Upper lobe of right lung (tissue), 1 donor: ENCODE measurements at places on chromosomes 5 and 9. TPM values are rescaled to one million over a fixed set of nuclear protein-coding genes. Genes with fewer than 3 reads are reported as not detected.
A peak's percentile ranks its signal among the peaks of the same experiment; 100 is the strongest.

DNA sequence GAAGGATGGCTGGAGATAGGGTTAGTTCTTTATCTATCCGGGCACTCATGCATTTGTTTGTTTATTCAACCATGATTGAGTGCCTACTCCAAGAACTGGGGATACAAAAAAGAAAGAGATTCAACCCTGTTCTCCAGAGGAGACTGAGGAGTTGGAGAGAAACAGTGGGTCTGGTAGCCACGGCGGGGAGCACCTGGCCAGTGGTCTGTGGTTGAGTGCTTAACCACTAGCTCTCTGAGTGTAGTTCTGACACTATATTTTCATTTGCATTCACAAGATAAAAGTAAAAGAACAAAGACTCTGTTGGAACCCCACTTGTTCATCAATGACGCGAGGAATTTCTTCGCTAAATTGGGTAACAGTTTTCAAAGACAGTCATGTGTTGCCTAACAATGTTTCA lies 295.5 kb upstream of the MSX2 start:
- no peak overlapping the region for H3K4me3 ChIP-seq
- no peaks in the 10 kb centered on the region for H3K4me1 ChIP-seq
- H3K27ac ChIP-seq, result no peak overlapping the region
- peaks cover 18% of the 10 kb centered on the region for H3K27me3 ChIP-seq
- DNase-seq, result no peak

Gene PCDHB5
- 2.3 TPM for total RNA-seq

Gene ELOVL7
- total RNA-seq, result 8.2 TPM

- H3K36me3 ChIP-seq, result no peaks in the 10 kb centered on the region
- H3K4me3 ChIP-seq, result no peak overlapping the region
- H3K27me3 ChIP-seq, result no peaks in the 10 kb centered on the region
- no peak for DNase-seq
These were observed 311.0 kb downstream of the AGTPBP1 start for GRCh38 chr9:85430659-85431338.

Gene FREM1
- 7.0 TPM for total RNA-seq

DNA sequence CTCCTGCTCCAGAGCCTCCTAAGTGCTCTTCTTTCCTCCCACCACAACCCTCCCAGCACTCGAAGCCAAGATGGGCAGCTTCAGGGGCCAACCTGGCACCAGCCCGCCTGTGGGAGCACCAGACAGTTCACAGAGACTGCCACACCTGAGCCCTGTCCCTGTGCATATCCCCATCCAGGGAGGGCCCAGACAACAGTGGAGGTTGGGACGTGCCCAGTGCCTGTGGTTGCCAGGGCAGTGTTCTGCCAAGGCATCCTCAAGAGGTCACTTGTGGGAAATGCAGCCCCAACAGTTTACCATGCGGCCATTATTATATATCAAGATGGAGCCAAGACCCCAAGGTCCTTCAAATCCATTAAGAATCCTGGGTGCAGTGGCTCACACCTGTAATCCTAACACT lies 23.0 kb upstream of the TRIO start:
- DNase-seq, result no peak
- no peak overlapping the region for H3K27ac ChIP-seq
- no peaks in the 10 kb centered on the region for H3K4me1 ChIP-seq
- no peaks in the 10 kb centered on the region for H3K27me3 ChIP-seq

DNA sequence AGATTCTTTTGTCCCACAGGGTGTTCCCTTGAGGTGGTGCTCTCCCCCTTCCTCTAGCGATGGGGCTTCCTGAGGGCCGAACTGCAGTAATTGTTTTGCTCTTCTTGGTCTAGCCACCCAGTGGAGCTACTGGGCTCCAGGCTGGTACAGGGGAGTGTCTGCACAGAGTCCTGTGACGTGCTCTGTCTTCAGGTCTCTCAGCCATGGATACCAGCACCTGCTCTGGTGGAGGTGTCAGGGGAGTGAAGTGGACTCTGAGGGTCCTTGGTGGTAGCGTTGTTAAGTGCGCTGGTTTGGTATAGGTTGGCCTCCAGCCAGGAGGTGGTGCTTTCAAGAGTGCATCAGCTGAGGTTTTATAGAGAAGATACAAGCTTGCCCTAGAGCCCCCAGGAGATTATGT lies 20.4 kb upstream of the CEP72 start:
- DNase-seq, result peak; percentile 32
- no peak overlapping the region for H3K4me3 ChIP-seq
- H3K27ac ChIP-seq, result no peak overlapping the region
- H3K36me3 ChIP-seq, result no peaks in the 10 kb centered on the region

Gene HAVCR2
- 30.7 TPM for total RNA-seq

DNA sequence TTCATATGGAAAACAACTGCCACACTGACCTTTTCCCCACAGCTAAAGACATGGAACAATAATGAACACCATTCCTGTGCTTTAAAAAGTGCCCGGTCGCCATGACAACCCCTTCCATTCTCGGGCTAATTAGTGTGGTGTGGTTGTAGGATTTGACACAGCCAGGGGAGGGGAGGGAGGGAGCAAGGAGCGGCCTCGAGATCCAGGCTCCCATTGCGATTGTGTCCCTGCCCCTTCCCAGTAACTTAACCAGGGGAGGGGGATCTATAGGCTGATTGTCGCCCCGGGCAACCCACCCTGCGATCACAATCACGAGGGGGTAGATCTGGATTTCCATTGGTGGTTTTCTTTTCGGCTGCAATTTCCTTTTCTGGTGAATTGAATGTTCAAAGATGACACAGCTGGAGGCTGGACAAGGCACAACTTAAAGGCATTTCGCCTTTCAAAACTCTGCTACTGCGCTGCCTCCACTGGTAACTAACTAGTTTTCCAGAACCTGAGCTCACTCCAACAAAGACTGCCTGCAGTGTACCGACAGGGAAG lies 96.7 kb upstream of the RETREG1 start:
- no peak for DNase-seq
- H3K27ac ChIP-seq, result no peak overlapping the region
- no peak overlapping the region for H3K4me3 ChIP-seq

DNA sequence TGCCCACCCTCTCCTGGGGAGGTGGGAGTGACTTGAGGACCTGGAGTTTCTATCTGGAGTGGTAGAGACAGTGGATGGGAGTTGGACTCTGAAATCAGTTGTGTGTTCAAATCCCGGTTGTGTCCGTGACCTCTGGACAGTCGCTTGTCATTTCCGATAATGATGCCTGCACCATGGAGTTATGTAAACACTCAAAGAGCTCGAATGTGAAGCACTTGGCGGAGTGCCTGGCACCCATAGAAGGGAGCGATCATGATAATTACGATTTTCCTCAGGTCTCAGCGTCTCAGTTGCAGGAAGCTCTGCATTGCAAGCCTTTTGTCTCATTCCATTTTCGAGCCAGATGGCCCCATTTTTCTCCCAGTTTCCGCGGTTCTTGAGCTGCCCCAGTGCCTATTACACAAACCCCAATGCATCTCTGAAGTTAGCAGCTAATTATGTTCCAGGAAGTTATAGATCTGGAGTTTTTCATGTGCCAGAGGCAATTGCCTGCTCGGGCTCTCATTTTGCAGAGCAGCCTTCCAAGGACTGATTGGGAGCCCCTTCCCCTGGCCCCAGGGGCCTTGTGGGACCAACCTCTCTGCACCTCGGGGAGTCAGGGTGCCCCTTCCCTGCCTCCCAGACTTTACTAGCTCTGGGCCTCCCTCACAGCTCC lies 175.5 kb upstream of the MVB12B start:
- H3K4me1 ChIP-seq, result no peaks in the 10 kb centered on the region
- no peak overlapping the region for H3K27ac ChIP-seq

GRCh38 chr5:139177809-139178588 lies 20.2 kb downstream of the SIL1 start:
- no peaks in the 10 kb centered on the region for H3K36me3 ChIP-seq
- DNase-seq, result no peak
- H3K27ac ChIP-seq, result peak overlapping the region; percentile 73
- H3K27me3 ChIP-seq, result no peaks in the 10 kb centered on the region

- DNase-seq, result no peak
- no peaks in the 10 kb centered on the region for H3K4me1 ChIP-seq
- peak overlapping the region; percentile 25 for H3K4me3 ChIP-seq
- peak overlapping the region; percentile 61 for H3K27ac ChIP-seq
- peaks cover 16% of the 10 kb centered on the region for H3K27me3 ChIP-seq
These were observed 2.8 kb upstream of the WWC1 start for GRCh38 chr5:168288349-168289245.

- H3K27ac ChIP-seq, result peak overlapping the region; percentile 60
- no peaks in the 10 kb centered on the region for H3K36me3 ChIP-seq
- peak overlapping the region; percentile 57 for H3K4me3 ChIP-seq
- peaks cover 16% of the 10 kb centered on the region for H3K27me3 ChIP-seq
These were observed 670 bp downstream of the EDIL3 start for GRCh38 chr5:84383816-84384603.

DNA sequence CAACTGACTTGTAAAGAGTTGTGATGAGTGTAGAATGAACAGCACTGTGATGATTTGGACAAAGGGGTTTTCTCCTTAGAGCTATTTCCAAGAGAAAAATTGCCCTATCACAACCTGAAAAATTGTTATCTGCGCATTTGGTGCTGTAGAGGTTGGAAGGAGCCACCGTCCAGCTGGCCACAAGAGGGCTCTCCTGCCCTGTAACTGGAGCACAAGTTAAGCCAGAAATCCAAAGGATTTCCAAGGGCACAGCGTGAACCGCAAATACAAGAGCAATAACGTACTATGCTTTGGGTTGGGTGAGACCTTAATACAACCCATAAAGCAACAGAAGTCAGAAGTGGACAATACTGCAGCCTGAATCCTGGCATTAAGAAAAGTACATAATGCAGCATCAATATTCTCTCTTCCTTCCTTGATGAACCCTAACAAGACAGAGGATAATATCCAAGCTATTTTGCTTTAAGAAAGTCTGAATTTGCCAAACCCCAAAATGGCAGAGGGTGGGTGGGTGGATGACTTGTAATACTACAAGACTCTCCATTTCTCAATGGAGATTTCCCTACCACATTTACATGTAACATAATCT lies 56.8 kb upstream of the SMIM32 start:
- peak; percentile 76 for DNase-seq
- H3K27me3 ChIP-seq, result peaks cover 8% of the 10 kb centered on the region
- no peaks in the 10 kb centered on the region for H3K4me1 ChIP-seq
- H3K4me3 ChIP-seq, result no peak overlapping the region
- H3K27ac ChIP-seq, result no peak overlapping the region

DNA sequence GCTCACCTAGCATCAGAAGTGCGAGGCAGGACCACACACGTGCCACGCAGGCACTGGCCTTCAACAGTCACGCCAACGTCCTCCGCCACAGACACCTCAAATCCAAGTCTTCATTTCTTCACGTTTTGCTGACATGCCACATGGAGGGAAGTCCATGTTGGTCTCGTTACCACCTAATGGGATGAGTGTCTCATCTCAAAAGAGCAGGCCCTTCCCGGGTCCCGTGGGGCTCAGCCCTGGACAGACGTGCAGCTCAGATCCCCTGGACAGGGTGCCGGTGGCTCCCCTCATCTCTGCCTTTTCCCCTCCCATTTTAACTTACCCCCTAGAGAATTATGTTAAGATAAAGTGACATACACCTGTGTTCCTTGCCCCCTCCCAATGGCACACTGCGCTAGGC lies 76.8 kb downstream of the MRPL36 start:
- no peaks in the 10 kb centered on the region for H3K36me3 ChIP-seq
- no peak overlapping the region for H3K4me3 ChIP-seq
- H3K27me3 ChIP-seq, result no peaks in the 10 kb centered on the region
- no peaks in the 10 kb centered on the region for H3K4me1 ChIP-seq
- peak; percentile 49 for DNase-seq
- H3K27ac ChIP-seq, result no peak overlapping the region

Gene ZBED3
- 14.8 TPM for total RNA-seq

Gene NUTM2G
- total RNA-seq, result not detected

Gene SLC34A3
- total RNA-seq, result 0.23 TPM

Gene ZFYVE16
- total RNA-seq, result 60.6 TPM

Gene ADGRV1
- total RNA-seq, result 47.1 TPM

DNA sequence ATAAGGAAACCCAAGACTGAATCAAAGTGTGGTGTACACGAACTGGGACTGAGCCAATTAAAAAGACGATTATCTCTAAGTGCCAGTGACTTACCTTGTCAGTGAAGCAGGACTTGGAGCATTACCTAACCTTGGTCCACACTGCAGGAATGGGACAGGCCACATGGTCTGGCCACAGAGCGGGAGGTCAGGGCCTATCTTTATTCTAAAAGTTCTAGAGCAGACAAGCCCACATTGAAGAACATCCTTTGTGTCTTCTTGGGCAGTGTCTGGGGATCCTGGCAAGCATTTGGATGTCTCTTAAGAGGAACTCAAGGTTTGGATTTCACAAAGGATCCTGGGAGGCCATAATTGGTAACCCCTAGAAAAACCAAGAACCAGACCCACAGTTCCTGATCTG lies 16.5 kb downstream of the SPRY4 start:
- peaks cover 33% of the 10 kb centered on the region for H3K36me3 ChIP-seq
- H3K4me1 ChIP-seq, result peaks cover 10% of the 10 kb centered on the region
- no peak overlapping the region for H3K4me3 ChIP-seq

Gene RNF208
- total RNA-seq, result 6.7 TPM

- no peaks in the 10 kb centered on the region for H3K4me1 ChIP-seq
- peak; percentile 86 for DNase-seq
- H3K36me3 ChIP-seq, result no peaks in the 10 kb centered on the region
- no peak overlapping the region for H3K4me3 ChIP-seq
- no peaks in the 10 kb centered on the region for H3K27me3 ChIP-seq
- H3K27ac ChIP-seq, result no peak overlapping the region
These were observed 19.2 kb upstream of the SHB start for GRCh38 chr9:38088006-38088925.

GRCh38 chr5:143267186-143267585 lies 136.3 kb downstream of the NR3C1 start:
- H3K36me3 ChIP-seq, result no peaks in the 10 kb centered on the region
- no peaks in the 10 kb centered on the region for H3K4me1 ChIP-seq
- H3K27me3 ChIP-seq, result no peaks in the 10 kb centered on the region
- no peak overlapping the region for H3K27ac ChIP-seq
- no peak for DNase-seq

Gene DMRT3
- total RNA-seq, result not detected

DNA sequence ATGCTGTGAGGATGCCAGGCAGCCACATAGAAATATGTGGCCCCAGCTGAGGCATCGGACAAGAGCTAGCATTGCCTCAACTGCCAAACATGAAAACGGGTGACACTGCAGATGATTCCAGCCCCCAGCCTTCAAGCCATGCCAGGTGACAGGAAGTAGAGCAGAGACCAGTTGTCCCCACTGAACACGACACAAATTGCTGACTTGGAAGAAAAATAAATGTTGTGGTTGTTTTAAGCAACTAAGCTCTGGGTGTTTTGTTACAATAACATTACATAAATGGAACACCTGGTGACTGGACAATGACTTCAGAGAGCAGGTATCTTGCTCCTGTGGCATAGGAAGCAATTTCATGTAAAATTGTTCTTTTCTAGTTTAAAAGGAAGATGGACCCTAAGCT lies 154.2 kb downstream of the KIF4B start:
- H3K4me1 ChIP-seq, result no peaks in the 10 kb centered on the region
- DNase-seq, result no peak
- H3K36me3 ChIP-seq, result no peaks in the 10 kb centered on the region
- no peak overlapping the region for H3K27ac ChIP-seq
- H3K27me3 ChIP-seq, result no peaks in the 10 kb centered on the region

DNA sequence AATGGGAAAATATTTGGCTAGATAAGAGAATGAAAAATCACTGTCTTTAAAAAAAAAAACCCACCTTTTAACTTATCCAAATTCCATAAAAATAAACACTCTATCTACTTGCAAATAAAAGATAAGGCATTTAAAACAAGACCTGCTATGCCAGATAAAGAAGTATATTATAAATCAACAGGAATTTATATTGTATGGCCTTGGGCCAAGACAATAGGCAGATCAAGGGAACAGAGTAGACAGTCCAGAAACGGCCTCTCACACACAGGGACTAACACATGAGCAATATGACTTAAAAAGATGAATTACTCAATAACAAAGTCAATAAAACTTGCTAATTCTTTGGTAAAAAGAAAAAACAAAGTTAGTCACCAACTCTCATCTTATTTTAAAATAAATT lies 34.7 kb upstream of the ICE1 start:
- no peak overlapping the region for H3K4me3 ChIP-seq
- no peaks in the 10 kb centered on the region for H3K4me1 ChIP-seq
- no peak overlapping the region for H3K27ac ChIP-seq
- no peak for DNase-seq
